Pulmonary artery endothelial cell (primary cell): ENCODE measurements at places on chromosomes 7 and 10.

GRCh38 chr7:143388491-143389101, 7.5 kb downstream of the ZYX start:
- DNase-seq, result no peak

DNA sequence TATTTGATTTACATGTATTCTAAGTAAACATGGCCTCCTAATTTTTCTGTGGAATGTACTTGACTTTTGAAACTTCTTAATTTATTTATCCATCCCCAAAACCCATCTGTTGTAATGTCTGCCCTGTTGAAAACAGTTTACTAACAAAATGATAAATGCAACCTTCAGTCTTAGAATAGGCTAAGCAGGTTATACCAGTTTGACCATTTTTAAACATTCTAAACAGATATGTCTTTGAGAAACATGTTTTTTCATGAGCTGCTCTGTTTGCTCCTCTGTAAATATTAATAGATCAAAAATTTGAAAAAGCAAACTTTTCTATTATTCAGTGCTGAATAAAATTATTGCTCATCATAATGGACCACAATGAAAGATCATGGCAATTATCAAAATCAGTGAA, 33.4 kb upstream of the NRBF2 start:
- DNase-seq, result no peak

DNA sequence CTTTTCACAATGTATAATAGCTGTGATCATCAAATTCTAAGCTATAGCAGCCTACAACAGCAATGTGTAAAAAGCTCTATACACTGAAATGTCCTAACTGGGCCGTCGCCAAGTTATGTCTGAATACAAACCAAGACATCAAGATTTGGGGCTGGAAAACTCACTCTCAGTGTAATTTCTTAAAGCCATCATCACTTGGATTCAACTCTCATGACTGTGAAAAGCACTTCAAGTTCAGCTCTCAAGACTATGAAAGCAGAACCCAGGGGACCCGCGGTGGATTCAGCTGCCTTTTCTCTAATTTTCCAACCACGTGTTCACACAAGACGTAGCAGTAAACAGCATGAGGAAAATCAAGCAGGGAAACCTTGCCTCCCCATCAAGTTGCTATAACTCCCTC, 15.8 kb upstream of the ZNRF2 start:
- no peak for DNase-seq

DNA sequence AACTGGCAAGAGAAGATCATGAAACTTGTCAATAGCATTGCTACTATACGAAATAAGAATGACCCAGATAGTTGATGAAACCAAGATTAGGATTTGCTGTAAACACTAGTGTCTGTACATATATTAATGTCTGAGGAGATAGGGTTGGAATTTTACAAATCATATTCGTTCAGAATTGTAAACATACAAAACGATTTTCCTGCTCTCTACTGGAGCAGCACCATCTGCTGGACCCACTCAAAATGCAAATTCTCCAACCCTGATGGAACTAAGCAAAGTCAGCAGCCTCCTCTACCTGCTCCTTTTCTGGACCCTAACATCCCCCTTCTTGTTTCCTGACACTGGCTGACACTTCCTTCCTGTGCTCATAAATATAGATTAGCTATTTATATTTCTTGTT, 29.4 kb upstream of the SGMS1 start:
- no peak for DNase-seq

- DNase-seq, result no peak
Measured at GRCh38 chr7:47149208-47149839, 432.6 kb downstream of the TNS3 start.

GRCh38 chr7:138980563-138981291, 462 bp downstream of the KIAA1549 start:
- no peak for DNase-seq

GRCh38 chr10:110534571-110534970, 32.9 kb upstream of the SMC3 start:
- DNase-seq, result no peak

DNA sequence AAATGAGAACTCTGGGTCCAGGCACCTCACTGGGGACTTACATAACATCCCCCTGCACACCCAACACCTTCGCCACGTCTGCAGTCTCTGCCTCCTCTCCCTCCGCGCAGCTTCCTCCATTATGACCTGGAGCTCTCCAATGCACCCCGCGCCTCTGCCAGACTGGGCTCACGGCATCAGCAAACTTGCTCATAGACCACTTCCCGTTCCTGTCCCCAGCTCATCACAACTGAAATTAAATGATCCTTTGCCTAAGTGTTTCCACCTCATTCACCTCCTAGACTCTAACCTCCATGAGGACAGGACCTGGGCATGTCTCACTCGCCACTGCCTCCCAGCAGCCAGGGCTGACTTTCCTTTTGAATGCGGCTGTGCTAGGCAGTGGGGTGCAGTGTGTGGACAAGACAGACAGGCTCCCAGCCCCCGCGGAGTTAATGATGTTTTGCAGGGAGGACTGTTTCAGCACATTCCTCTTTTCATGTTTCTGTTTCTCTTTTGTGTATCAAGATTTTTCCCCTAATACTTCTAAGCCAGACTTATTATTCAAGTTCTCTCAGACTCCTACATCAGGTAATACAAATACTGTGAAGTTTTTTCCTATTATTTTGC, 18.8 kb downstream of the CHST15 start:
- no peak for DNase-seq

DNA sequence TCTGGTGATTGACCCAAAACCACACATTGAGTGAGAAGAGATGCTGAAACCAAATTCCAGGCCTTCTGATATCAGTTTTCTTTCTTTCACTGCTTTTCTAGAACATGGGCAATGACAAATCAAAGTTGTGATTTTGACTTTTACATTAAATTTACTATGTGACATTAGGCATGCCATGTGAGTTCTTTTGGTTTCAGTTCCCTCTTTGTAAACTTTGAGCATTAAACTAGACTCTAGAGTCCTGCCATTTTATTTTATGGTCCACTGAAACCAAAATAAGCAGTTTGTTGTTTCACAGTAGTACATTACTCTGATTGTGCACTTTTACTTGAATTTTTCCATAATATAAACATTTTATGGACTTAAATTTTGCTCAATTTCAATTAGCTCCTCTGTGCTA, 381.1 kb upstream of the SEMA3D start:
- no peak for DNase-seq

- DNase-seq, result no peak
Measured at GRCh38 chr7:148747274-148747673, 48.6 kb downstream of the CUL1 start.

DNA sequence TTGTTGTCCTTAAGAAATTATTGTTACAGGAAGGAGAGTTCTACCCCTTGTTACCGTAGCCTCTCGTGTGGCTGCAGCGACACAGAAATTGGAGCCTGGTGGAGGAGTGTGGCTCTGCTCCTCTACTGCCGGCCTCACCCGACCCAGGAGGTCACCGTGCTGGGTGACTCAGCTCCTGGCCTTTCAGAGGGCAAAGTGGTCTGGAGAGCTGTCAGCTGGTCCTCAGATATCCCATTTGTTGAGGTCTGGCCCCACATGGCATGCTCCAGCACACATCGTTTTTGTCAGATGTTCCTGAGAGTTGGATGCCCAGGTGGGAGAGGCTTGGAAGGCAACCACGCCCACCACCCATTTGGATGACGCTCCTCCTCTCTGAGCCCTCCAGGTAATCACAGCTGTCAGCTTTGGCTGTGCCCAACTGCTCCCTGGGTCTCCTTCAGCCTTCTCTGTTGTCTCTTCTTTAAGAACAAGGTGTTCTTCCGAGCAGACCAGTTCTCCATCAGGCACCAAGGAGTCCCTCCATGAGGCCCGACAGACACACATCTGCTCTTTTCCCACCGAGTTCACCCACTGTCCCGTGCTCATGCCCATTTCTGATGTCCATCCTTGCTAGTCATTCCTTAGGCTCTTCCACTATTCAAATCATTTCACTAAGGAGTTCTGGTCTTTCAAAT, 80.3 kb downstream of the RAMP3 start:
- DNase-seq, result no peak

- DNase-seq, result no peak
Measured at GRCh38 chr10:132518572-132519381, 18.8 kb upstream of the INPP5A start.
